CD4-positive, alpha-beta T cell treated with Interleukin-17A for 4 hours (primary cell): ENCODE measurements at places on chromosomes 7 and 10.

DNA sequence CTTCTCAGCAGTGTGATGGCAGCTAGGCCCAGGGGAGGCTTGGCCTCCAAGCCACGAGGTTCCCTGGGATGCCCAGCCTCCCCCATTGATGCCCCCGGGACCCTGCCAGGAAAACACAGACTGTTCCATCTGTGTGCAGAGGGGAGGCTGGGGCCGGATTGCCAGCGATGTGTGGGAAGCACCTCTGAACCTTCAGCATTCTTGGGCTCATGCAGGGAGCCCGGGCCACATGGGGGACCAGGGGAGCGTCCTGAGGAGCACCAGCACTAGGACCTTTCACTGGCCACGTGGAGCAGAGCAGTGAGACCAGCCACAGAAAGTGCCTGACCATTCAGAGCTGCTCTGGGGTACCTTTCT lies 2.6 kb downstream of the IMPDH1 start:
- DNase-seq, result no peak

DNA sequence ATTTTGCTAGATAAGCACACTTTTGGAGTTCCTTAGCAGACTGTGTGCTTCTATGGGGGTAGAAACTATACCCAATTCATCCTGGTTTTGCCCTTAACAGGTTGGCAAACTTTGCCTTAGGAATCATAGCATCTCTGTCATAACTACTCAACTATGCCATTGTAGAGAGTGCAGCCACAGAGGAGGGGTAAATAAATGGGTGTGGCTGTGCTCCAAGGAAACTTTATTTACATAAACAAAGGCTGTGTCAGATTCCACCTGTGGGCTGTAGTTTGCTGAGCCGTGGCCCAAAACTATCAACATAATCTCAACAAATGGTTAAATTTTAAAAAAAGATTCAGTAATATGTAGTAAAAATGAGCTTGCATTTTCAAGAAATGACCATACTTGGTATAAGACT lies 51.6 kb upstream of the LAMB1 start:
- DNase-seq, result no peak

DNA sequence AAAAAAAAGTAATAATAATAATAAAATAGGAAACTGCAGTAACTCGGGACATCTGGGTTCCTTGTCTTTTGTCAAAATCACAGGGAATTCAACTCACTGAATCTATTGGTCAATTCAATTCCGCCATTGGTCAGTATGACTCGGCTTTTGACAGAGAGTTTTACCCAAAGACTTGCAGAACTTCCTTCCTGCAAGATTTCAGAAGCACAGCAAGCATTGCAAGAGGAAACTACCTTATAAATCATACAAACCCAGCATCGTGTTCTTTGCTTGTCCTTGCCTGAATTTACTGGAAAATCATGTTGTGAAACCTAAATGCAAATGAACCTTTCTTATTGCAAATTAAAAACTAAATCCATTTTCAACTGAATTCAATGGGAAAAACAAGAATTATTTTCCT lies 15.5 kb downstream of the KLF6 start:
- no peak for DNase-seq

- no peak for DNase-seq
Observed at GRCh38 chr10:34047389-34047788, 712.9 kb upstream of the NRP1 start.

- DNase-seq, result no peak
Observed at GRCh38 chr10:43667317-43667731, 18.6 kb upstream of the ZNF32 start.

- no peak for DNase-seq
Observed at GRCh38 chr7:131105294-131105798, 222.3 kb upstream of the MKLN1 start.
